ENCODE measurements at places on chromosomes 16 and 17.

- no peak for DNase-seq
These were observed 328.6 kb downstream of the MAP2K6 start for GRCh38 chr17:69743091-69743490.

GRCh38 chr17:4055014-4055413 lies 87.8 kb downstream of the ZZEF1 start:
- DNase-seq: no peak

GRCh38 chr16:27319257-27319965 lies 5.6 kb downstream of the IL4R start:
- DNase-seq: no peak

DNA sequence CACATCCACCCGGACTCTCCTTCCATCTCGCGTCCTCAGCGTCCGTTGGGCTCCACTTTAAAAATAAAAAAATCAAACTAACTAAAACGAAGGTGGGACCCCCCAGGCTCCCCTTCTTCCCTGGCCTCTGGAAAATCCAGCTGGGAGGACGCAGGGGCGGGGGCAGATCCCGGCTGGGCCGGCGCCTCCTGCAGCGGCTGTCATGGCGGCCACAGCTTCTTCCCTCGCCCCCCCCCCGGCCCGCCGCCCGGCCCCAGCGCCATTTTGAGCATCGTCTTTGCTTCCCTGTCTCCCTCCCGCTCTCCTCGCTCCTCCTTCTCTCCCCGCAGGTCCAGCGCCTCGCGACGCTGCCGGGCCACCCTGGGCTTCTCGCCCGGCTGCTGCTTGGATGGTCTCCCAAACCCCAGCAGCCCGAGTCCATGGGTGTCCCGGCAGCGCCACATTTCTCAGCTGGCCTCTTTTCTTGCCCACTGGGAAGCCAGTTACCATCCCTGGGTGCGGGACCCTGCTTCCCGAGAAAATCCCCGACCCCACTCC lies 3.3 kb downstream of the HOXB2 start:
- DNase-seq: no peak

DNA sequence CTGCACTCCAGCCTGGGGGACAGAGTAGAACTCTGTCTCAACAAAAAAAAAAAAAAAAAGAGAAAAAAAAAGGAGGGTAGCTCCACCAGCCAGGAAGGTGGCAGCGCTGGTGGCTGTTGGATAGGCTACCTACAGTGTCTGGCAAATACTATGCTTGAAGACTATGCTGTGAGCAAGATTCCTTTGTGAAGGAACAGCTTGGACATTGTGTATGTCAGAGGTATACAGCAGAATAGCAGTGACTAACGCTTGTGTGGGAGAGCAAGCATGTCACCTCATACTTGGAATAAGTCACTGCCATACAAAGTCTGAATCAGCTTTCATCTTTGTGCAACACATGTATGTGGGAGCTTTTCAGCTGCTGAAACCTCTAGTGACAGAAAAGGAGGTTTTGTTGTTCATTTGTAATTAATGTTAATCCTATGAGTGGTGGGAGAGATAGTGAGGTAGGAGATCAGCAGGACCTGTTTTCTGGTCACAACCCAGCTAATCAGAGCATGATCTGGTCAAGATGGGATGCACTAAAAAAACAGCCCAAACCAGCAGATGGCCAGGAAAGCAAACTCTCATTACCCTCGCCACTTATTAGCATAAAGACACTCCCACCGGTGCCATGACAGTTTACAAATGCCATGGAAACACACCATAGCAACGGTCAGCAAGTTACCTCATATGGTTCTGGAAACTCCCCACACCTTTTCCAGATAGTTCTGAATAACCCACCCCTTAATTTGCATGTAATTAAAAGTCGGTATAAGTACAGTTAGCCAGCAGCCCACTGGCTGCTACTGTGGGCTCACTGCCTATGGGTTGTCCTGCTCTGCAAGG lies 6.8 kb upstream of the ITGAD start:
- no peak for DNase-seq

DNA sequence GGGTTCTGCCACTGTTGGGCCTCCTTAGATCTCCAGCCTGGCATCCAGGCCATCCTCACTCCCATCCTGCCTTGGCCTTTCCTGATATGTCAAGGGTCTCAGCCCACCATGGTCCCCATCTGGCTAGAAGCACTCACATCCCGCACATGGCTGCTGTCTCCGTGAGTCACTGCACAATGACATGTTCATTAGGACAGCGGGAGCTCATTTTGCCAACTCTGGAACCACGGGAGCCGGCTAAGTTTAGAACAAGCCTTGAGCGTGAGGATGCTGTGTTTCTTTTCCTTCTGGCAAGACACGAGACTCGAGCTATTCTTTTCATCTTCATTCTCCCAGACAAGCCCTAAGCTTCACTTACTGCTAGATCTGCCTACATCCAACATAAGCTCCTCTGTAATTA lies 65.7 kb upstream of the KSR1 start:
- DNase-seq: no peak

GRCh38 chr17:64781014-64781756 lies 119.1 kb upstream of the SMURF2 start:
- DNase-seq: no peak

DNA sequence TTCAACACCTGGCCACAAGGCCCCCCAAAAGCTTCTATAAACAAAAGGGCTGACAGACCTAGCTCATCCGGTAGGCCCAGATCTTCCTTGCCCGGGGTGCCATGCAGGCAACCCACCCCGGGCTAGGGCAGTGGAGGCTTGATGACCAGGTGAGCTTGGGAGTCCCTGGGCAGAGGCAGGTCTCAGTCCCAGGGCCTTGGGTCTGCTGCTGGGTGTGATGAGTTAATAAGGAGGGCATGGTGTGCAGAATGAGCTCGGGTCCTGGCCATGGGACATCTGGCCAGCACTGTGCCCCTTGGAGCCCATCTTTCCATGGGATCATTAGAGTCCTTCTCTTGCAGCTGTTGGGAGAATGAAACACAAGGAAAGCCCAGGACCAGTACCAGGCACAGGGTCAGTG lies 20.2 kb upstream of the MPRIP start:
- no peak for DNase-seq

- DNase-seq: no peak
These were observed 136.9 kb downstream of the RBFOX3 start for GRCh38 chr17:79473876-79474440.

GRCh38 chr16:70735141-70735979 lies 49.5 kb upstream of the MTSS2 start:
- DNase-seq: peak; percentile 91

DNA sequence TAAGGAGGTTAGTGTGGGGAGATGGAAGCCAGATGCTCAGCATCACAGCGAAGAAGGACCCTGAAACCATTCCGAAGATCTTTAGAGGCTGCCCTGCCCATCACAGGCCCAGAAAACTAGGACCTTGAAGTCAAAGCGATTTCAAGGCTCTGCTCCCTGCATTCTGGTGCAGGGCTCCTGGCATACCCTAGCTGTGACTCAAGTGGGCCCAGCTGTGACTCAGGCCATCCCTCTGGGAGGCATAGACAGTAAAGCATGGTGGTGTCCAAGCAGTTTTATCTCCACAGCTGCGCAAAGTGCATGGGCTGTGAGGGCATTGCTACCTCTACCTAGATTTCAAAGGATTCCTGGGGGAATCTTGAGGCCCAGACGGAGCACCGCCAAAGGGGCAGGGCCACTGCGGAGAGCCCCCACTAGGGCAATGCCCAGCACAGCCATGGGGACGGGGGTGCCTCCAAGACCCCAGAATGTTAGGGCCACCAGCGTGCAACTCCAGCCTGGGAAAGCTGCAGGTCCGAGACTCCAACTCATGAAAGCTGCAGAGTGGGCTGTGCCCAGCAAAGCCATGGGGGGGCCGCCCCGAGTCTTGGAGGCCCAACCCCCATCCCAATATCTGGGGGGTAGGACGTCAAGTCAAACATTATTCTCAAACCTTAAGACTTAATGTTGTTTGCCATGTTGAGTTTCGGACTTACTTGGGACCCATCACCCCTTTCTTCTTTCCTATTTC lies 11.7 kb upstream of the ZNF594 start:
- DNase-seq: no peak

DNA sequence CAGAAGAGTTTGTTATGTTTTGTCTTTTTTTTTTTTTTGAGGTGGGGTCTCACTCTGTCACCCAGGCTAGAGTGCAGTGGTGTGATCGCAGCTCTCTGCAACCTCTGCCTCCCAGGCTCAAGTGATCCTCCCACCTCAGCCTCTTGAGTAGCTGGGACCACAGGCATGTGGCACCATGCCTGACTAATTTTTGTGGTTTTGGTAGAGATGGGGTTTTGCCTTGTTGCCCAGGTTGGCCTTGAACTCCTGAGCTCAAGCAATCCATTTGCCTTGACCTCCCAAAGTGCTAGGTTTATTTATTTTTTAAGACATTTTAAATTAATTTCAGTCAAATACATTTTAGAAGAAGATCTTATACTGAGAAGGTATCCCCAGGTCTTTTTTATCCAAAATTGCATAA lies 366.7 kb downstream of the KCNJ2 start:
- DNase-seq: no peak

GRCh38 chr17:75645501-75645888 lies 12.3 kb downstream of the SMIM5 start:
- DNase-seq: no peak

DNA sequence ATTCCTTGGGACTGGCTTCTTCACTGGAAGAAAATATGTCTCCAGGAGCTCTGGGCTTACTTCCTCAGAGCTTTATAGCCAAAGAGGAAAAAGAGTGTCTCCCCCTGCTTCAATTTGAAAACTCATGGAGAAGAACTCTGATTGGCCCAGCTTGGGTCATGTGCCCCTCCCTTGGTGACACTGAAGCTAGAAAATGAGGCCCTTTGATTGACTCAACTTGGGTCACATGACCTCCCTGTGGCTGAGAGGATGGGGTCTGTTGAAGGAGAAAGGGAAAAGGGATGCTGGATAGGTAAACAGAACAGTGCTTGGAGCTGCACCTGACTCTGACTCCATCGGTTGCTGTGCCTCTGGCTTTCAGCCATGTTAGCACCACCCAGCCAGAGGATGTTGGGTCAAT lies 70.6 kb upstream of the KSR1 start:
- no peak for DNase-seq

- DNase-seq: no peak
These were observed 119.1 kb upstream of the XYLT1 start for GRCh38 chr16:17589898-17590297.

Data from GM04503 (cell line).